ENCODE measurements at places on chromosomes 2 and 18.

DNA sequence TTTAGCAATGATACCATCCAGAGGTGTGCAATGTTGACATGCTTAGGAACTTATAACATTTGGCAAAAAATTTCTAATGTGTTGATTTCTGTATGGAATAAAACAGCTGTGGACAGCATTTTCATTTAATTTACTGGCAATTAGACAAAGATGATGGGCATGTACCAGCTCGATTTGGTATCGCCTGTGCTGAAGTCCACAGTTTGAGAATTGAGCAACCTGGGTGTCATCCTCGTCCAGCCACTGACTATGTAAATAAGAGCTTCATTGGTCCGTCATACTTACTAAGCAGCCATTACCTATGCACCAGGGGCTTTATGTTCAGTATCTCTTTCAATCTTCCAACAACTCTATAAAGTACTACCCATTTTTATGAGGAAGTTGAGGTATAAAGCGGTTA, 24.6 kb upstream of the ACAA2 start:
- no peak for DNase-seq

GRCh38 chr2:147181351-147182029, 663.3 kb upstream of the ACVR2A start:
- DNase-seq, result no peak

DNA sequence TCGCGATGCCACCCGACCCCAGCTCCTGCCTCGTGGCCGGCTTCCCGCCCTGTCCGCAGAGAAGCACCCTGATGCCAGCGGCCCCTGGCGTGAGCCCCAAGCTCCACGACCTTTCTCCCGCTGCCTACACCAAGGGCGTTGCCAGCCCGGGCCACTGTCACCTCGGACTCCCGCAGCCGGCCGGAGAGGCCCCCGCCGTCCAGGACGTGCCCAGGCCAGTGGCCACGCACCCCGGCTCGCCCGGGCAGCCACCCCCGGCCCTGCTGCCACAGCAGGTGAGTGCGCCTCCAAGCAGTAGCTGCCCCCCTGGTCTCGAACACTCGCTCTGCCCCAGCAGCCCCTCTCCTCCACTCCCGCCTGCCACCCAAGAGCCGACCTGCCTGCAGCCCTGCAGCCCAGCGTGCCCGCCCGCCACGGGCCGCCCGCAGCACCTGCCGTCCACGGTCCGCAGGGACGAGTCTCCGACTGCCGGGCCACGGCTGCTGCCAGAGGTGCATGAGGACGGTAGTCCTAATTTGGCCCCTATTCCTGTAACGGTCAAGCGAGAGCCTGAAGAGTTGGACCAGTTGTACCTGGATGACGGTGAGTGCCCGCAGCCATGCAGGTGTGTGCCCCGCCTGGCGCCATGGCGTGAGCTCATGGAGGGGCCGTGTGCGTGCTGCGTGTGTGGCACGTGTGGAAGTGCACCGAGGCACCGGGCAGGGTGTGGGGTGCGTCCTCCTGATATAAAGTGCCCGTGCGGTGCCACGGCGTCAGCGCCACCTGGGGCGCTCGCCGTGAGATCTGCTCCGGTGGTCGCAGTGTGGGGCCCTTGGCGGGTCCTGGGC, 90.8 kb downstream of the NFATC1 start:
- DNase-seq, result no peak

DNA sequence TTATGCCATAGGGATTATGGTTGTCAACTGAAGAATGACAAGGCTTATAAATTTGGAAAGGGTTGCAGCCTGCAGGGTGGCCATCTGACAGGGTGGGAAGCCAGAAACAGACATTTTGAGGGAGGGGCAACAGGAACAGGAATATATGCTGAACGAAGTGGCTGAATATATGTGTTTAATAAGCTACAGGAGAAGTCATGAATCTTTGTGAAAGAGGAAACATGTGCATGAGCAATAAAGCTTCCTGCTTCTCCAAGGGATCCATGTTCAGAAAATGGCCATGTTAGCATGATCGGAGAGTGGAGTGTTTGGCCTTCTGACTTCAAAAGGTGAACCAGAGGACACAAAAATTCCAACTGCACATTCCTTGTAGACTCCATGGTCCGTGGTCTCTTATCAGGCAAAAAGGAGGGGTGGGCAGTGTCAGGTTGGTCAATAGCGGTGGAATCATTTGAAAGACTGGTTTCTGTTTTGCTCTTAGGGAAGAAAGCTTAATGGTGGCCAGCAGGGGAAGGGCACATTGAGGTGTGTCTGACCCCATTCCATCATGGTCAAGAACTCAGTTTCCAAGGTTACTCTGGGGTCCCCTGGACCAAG, 144.1 kb downstream of the SOCS6 start:
- no peak for DNase-seq

DNA sequence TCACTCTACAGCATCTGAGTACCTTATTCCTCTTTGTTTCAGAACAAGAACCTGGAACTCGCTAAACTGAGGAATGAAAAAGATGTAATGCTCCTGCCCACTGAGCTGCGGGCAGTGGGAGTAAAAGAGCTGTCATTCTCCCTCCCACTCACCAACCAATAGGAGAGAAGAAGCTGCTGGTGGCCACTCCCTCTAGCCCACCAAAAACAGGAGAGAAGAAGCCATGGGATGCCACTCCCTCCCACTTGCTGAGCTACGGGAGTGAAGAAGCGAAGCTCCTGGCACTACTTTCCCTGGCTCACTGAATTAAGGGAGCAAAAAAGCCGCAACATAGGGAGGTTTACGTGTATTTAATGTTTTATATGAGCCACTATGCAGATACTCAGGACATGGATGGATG, 53.7 kb downstream of the RIT2 start:
- DNase-seq, result no peak

- DNase-seq, result no peak
These were observed 113.0 kb downstream of the PPP1R1C start for GRCh38 chr2:182098648-182099047.

- DNase-seq, result no peak
These were observed 274.0 kb downstream of the CAMKMT start for GRCh38 chr2:44635725-44636124.

DNA sequence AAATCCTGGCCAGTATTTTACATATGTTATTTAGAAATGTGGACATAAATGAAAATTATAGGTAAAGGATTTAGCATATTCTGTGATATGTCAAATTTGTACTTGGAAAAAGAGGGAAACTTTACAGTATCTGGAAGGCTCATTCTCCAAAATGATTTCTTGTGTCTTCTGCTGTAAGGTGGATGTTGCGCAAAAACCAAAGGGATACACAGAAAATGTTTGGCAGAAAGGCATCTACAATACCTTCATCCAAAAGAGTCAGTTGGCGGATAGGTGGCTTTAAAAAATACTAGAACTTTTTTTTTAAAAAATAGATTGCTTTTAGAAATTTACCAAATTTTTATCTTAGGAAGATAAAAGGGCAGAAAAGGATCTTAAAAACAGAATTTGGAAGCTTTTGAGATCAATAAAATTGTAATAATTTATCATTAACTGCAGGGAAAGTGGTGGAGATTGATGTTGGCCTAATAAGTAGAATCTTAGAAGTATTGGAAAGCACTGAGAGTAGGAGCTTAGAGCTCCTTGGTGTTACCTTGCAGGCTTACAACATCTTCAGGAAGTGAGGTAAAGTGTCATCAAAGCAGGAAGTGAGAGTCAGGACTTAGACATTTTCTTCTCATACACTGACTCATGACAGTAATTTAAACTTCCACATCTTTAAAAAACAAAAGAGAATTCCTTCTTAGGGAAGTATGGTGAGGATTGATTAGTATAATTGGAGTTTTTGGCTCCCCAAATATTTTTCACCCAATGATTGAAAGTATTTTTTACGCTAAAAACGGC, 2.1 kb downstream of the NABP1 start:
- DNase-seq, result no peak

- no peak for DNase-seq
These were observed 198.2 kb upstream of the COPS8 start for GRCh38 chr2:236887531-236887930.

- DNase-seq, result no peak
These were observed 67.0 kb upstream of the APCDD1 start for GRCh38 chr18:10387399-10387798.

DNA sequence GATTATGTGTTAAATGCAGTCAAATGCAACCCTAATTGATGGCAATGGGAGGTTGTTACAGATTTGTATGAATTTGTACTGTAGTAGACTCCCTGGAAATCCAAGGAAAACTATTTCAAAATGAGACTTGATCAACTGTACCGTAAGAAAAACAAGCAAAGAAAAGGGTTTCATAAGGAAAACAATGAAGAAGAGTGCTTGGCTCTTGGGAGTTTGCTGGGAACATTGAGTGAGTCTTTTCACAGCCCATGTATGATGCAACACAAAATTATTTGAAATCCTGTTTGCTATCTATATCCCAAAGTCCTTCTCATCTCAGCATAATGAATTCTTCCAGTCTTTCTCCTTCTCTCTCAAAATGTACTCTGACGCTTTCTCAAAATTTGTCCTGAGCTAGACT, 67.0 kb upstream of the OSR1 start:
- DNase-seq, result no peak

- DNase-seq, result no peak
These were observed 68.9 kb downstream of the DIPK1C start for GRCh38 chr18:74388227-74388626.

- no peak for DNase-seq
These were observed 1150.9 kb downstream of the RPIA start for GRCh38 chr2:89842180-89842908.

- no peak for DNase-seq
These were observed 292.1 kb downstream of the MYT1L start for GRCh38 chr2:2038746-2039530.

DNA sequence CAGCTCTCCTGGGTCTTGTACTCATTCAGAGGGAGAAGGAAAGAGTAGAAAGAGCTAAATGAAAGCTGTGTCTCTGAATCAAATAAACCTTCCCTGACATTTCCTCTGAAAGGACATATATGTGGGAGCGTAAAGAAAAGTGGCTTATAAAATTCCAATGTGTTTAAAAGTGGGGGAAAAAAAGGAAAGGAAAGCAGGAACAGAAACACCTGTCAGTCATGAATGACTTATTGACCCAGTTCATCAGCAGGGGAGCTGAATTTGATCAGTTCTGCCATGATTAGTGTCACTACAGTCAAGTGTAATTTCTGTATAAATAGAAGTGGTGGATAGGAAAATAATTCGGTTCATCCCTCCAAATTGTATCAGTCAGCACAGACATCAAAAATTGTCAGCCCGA, 382.5 kb downstream of the ERBB4 start:
- DNase-seq, result no peak

GRCh38 chr18:68150961-68151360, 563.9 kb downstream of the TMX3 start:
- no peak for DNase-seq

- DNase-seq, result no peak
These were observed 20.1 kb upstream of the CD207 start for GRCh38 chr2:70855667-70856066.

Data from epithelial cell of proximal tubule (primary cell).